8988T (cell line): ENCODE measurements at places on chromosomes 2 and 18.

GRCh38 chr18:76252880-76253279, 242.2 kb downstream of the ZNF516 start:
- DNase-seq, result no peak

GRCh38 chr2:71925268-71926088, 222.2 kb downstream of the CYP26B1 start:
- DNase-seq, result no peak

DNA sequence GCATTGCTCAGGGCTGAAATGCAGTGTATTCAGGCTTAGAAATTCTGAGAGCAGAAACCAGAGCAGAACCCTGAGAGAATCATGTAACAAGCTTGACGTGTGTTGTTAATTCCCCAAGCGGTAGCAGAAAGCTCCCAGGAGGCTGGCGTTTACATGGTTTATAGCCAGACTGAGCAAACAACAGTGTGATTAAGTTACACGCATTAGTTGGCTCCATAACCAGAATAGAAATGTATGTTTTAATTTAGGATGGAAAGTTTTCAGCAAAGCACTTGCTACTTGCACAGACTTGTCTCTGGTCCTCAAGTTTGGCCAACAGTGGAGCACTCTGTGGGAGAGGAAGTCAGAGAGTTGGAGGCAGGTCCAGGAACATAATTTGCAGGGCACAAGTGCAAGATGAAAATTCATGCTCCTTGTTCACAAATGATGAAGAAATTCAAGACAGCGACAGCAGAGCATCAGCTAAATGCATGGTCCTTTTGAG, 69.3 kb downstream of the MAPK4 start:
- DNase-seq, result no peak

DNA sequence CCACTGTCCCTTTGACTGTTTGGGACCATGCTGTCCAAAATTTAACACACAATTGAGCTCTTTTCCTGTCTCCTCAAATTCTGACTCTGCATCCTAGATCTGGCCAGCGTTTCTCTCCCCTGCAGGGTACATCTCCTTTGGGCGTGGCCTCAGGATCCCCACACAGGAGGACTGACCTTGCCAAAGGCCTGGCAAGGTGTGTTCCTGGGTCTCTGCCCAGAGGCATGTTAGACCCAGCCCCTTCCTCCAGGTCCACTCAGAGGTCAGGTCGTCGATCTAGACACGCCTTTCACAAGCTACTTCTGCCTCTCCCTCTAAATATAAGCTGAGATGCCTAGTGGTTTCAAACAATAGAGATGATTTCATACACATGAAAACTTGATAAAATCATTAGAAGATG, 45.4 kb upstream of the SMIM21 start:
- DNase-seq, result no peak

DNA sequence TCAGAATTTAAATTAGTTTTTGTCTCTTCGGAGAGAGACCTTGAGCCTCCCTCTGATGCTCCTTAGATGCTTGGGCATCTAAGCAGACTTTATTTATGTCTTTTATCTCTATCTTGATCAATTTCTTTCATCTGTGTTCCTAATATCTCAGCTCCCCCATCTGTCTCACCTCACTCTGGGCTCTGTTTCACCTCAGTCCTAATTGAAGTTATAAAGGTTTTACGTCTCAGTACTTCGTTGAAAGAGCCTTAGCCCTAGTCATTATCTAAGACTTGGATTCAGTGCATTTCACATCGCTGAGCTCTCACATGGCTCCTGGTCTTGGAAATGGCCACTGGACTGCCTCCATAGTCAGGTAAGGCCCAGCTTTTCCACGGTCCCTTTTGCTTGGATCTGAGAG, 13.8 kb upstream of the CTLA4 start:
- no peak for DNase-seq

DNA sequence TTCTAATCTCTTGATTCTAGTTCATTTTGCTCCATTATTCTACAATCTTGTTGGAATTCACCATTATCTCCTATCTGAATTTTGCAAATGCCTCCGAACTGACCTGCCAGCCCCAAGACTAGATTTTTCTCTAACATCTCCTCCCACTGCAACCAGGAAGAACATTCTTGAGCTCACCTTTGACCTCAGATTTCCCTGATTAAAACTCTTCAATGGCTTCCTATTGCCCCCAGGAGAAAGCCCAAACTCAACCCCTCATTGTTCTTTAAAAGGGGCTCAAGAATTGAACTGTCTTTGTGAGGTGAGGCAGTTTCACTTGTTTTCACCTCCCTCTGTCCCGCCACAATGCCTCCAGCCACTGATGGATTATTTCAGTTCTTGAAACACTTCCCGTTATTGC, 784.6 kb upstream of the ZEB2 start:
- DNase-seq, result no peak

GRCh38 chr2:26654061-26654340, 12.8 kb upstream of the CIB4 start:
- no peak for DNase-seq

- no peak for DNase-seq
Measured at GRCh38 chr2:215796140-215796855, 217.1 kb downstream of the MREG start.

- DNase-seq, result no peak
Measured at GRCh38 chr2:25445464-25445863, 103.7 kb upstream of the DNMT3A start.

GRCh38 chr2:33678436-33678835, 79.3 kb upstream of the FAM98A start:
- no peak for DNase-seq

GRCh38 chr2:224142397-224143312, 103.6 kb upstream of the SERPINE2 start:
- no peak for DNase-seq

- DNase-seq, result no peak
Measured at GRCh38 chr2:11766016-11766415, 19.6 kb downstream of the LPIN1 start.

DNA sequence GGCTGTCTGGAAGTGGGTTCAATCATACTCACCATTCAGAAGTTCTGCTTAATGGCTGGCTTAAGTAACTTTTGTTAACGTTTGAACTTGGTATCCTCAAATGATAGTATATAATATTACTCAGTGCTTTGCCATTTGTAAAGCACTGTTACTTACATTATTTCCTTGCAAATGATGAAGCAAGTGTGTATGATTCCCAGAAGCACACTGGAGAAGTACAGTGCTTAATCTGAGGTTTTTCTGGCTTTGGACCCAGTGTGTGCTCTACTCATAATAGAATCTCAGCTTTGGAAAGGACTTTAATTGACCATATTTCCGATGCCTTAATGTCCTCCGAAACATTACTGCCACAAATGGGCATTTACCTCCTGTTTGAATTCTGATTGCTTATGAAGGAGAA, 63.3 kb downstream of the MAP3K20 start:
- no peak for DNase-seq

DNA sequence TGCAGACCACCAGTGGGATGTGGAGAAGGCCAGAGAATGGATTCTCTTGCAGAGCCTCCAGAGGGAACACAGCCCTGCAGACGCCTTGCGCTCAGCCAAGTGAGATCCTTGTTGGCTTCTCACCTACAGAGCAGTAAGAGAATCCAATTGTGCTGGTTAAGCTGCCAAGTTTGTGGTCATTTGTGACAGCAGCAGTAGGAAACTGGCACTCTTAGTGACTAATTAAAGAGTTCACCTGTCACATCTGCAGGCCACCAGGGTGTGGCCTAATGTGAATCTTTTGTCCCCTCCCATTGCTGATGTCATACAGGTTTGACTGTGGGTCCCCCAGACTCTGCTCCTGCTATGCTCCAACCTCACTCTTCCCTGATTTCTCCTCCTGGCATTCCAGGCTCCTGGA, 235.9 kb downstream of the TFCP2L1 start:
- DNase-seq, result no peak

- no peak for DNase-seq
Measured at GRCh38 chr2:144366825-144367429, 153.0 kb downstream of the ZEB2 start.

- no peak for DNase-seq
Measured at GRCh38 chr2:145146691-145147090, 626.8 kb upstream of the ZEB2 start.

DNA sequence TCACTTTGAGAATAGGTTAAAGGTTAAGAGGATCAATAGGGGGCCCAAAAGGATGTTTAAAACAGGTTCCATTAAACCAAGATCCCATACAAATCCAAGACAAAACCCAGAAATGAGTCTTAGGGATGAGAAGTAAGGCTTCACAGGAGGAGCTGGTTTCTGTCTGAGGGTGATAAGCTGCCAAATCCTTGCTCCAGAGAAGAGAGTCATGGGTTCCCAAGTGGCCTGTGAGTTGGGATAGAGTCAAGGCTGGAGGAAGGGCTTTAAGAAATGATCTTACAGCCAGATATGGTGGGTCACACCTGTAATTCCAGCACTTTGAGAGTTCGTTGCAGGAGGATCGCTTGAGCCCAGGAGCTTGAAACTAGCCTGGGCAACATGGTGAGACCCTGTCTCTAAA, 40.2 kb upstream of the LCLAT1 start:
- DNase-seq, result no peak

DNA sequence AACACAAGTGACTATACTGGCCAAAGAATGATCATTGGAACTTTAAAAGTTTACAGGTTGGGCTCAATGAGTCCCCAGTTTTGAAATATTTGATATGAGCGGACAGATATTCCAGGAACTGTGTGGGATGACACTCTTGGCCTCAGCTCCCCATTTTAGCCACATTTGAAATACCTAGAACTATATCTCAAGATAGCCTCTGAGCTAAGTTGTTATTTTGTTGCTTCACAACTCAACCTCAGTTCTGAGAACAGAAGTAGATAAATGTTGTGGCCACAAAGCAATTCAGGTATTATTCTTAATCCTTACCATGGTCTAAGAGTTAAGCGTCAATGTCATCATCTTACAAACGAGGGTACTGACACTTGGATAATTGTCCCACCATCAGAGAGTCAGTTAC, 172.2 kb upstream of the SETBP1 start:
- DNase-seq, result no peak

DNA sequence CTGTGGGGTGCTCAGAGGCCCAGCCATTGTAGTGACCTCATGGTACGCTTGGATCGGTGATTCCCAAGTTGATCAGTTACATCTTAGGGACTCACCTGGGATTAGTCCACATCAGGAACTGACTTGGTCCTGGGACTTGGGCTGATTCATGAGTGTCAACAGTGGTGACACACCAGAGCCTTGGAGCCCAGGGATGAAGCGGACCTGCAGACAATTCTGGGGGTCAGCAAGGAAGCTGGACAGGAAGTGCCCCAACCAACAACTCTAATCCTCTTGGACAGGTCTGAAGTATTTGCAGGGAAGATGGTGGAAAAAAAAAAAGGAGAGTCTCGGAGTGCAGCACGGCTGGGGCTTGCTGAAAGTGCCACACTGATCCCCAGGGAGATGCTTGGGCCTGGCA, 288.6 kb downstream of the PHLPP1 start:
- no peak for DNase-seq

GRCh38 chr18:63236406-63236805, 83.2 kb downstream of the BCL2 start:
- DNase-seq, result no peak

DNA sequence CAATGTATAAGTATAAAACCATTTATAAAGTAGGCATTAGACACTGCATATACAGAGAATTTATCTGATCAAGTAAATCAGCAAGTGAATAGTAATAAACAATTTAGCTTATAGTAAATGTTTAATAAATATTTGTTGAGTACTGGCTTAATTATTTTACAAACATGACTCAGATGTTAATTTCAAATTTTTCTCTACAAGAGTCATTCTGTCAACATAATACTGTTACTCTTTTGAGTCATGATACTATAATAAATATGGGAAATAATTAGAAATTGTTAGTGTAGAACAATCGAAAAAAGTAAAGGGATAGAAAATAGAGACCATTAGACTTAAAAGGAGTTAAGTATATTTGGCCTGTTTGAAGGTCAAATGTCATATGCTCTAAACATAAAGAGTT, 133.6 kb upstream of the MC4R start:
- no peak for DNase-seq

DNA sequence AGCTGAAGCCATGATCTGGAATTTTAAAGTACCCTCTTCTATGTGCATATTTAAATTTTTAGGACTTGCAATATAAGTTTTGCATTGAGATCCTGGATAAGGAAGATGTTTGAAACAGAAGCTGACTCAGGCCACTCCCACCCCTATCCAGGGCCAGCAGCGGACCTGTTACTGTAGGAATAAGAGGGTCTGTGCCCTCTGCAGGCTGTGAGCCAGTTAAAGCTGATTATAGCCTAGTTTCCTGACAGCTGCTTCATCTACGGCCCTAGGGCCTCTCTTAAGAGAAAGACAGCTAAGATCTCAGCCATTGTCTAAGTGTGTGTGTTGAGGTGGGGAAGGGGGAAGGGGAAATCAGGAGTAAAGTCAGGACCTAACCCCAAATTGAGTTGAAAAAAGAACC, 234.0 kb downstream of the HAUS1 start:
- no peak for DNase-seq

- no peak for DNase-seq
Measured at GRCh38 chr2:226611944-226612318, 187.7 kb downstream of the IRS1 start.

DNA sequence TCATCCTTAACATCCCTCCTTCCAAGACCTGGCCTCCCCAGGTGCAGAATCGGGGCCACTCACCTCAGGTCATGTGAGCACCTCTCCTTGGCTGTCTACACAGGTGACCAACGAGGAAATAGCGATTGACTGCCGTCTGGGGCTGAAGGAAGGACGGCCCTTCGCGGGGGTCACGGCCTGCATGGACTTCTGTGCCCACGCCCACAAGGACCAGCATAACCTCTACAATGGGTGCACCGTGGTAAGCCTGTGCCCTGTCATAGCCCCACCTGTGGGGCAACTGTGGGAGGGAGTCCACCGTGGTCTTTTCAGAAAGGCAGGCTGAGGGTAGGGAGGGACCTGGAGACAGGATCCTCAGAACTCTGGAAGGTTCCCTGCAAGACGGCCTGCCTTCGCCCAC, 54.3 kb downstream of the BOLA3 start:
- no peak for DNase-seq

GRCh38 chr2:214995409-214995808, 143.0 kb downstream of the ABCA12 start:
- no peak for DNase-seq

GRCh38 chr2:69789175-69789721, 40.2 kb upstream of the GMCL1 start:
- no peak for DNase-seq

GRCh38 chr2:67658820-67659219, 261.7 kb downstream of the ETAA1 start:
- no peak for DNase-seq

DNA sequence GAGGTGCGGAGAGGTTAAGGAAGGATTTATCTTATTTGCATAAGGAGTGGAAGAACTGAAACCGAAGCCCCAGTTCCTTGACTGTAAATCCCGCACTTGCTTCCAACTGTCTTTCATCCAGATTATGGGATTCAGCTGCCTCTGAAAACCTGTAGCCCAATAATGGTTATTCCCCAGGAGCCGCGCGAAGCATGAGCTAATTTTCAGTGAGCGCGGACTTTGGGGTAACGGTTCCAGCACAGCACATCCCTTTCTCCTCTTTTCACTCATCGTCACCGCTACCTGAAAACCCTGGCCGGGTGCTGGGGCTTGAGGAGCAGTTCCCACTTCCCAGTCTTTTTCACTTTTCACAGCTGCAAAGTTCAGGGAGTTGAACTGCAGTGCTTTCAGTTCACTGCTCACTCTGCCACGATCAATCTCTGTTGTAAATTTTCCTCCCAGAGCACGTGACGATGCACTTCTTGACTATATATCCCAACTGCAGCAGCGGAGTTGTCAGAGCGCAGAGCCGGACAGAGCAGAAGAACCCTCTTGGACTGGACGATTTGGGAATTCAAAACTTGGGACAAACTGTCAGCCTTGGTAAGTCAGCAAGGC, at the start of gene KCNE4:
KCNE4 (plus strand) TSS at position 498 of the 597 bp plus-strand sequence. CDS start 641 bp downstream, outside the sequence.
- DNase-seq, result no peak
